ENCODE measurements at places on chromosomes 7 and 10. TPM values are rescaled to one million over a fixed set of nuclear protein-coding genes. Genes with fewer than 3 reads are reported as not detected.

- DNase-seq = no peak
Observed at GRCh38 chr7:33958104-33958503, 52.8 kb downstream of the BMPER start.

The GPR37 gene
- 6.2 TPM for total RNA-seq

DNA sequence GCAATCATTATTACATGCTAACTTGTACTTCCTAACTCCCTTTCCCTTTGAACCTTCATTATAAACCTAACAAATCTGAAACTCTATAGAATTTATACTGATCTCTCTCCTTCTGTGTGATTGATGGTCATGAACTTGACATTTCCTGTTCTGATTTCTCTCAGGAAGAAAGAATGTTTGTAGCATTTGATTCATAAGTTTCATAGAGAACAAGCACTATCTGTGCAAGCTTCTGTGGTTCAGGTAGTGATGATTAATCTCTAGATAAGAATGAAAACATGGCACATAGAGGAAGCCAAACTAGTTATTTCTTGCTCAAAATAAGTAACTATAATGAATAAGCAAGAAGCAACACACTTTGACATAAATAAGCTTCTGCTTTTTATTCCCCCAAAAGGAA lies 34.2 kb downstream of the TFPI2 start:
- DNase-seq = peak; percentile 36

The WEE2 gene
- total RNA-seq = not detected

- DNase-seq = peak; percentile 46
Observed at GRCh38 chr7:129612112-129613015, 844 bp downstream of the NRF1 start.

The INTS1 gene
- 55.0 TPM for total RNA-seq

The FEZF1 gene
- not detected for total RNA-seq

DNA sequence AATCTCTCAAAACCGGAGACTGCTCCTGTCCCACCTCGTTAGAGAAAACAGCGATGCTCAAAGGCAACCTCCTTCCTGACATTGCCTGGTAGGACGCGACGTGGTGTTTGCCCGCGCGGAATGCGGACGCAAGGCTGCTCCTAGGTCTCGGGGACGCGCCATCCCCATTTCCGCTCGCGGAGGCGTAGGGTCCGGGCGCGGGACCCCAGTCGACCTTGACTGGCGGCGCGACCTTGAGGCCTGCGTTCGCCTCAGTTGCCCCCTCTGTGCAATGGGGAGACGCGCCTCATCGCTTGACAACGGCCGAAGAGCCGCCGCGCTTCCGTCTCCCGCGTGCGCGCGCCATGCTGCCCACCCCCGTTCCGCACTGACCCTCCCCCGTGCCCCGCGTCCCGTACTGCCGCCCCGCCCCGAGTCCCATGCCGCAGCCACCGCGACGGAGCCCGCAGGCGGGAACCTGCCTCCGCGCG lies 412 bp upstream of the PPIA start:
- peak; percentile 74 for DNase-seq

The TLX1 gene
- total RNA-seq = not detected

DNA sequence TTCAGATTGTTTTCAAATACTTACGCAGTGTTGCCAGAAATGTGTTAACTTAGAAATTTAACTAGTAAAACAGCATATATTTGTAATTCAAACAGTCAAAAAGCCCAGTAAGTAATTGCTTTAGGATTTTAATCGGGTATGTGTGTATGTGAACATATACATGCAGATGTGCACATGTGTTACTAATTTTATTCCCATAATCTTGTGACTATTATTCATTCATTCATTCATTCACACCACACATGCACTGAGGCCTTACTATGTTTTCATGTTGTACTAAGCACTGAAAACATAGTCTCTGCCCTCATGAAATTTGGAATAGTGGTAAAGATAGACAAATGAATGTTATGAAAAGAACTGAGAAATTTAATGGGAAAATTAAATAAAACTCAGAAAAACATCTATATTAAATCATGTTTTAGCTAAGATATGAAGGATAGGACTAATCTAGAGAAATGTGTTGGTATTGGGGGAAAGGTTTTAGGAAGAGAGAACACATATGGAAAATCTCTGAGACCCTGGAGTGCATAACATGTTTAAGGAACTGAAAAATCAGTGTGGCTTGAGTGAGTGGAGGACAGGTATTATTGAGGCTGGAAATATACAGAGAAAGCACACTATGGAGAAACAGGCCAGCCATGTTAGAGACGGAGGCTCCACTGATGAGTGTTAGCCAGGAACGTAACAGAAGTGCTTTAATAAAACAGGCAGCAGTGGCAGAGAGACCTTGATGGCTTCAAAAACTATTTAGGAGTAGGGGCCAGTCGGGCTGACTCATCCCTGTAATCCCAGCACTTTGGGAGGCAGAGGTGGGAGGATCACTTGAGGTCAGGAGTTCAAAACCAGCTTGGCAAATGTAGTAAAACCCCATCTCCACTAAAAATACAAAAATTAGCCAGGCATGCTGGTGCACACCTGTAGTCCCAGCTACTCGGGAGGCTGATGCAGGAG lies 80.3 kb downstream of the HDAC9 start:
- DNase-seq = peak; percentile 39

- DNase-seq = peak; percentile 59
Observed at GRCh38 chr10:91974960-91975359, 51.4 kb downstream of the BTAF1 start.

The HSPA12A gene
- total RNA-seq = 4.7 TPM

GRCh38 chr7:93293229-93293628 lies 61.1 kb downstream of the VPS50 start:
- no peak for DNase-seq

DNA sequence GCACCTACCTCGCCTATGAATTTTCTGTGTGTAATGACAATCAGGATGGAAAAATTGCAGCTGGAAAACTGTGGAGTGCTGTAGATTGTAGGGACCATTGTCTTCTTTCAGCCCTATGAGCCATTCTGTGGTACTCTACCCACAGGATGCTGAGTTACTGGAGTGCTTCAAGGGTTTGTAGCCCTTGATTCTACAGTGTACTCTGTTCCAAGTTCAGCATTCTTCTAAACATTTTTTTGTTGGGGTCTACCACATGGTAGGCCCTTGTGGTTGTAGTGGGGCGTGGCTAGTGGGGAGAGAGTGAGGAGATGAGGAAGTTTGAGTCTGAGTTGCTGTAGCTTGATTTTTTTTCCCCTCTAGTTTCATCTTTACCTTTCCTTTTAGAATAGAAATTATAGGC lies 33.5 kb downstream of the REEP3 start:
- peak; percentile 97 for DNase-seq

The FAM25C gene
- total RNA-seq = not detected

DNA sequence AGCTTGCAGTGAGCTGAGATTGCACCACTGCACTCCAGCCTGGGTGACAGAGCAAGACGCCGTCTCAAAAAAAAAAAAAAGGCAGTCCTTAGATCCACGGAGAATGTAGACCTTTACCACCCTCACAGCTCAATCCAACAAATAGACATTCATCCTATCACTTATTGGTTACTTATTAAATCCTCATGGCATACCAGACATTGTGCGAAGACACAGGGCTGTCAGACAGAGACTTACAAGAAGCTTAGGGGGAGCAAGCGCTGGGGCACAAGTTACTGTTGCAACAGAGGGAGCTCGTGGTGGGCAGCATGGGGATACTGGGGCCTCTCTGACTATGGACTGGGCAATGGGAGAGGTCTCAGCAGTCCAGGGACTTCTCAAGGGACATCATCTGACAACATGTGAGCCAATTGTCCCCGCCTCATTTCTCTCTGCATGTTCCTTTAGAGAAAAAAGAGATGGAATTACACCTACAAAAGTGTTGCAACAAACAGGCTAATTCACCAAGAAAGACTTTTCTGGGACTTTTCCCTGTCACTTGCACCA lies 82.8 kb upstream of the TNS3 start:
- no peak for DNase-seq

The LDB3 gene
- total RNA-seq = 0.05 TPM

GRCh38 chr10:48800007-48800675 lies 115.5 kb downstream of the WDFY4 start:
- DNase-seq = peak; percentile 30

- peak; percentile 50 for DNase-seq
Observed at GRCh38 chr7:132666774-132667172, 90.5 kb upstream of the PLXNA4 start.

GRCh38 chr7:30188811-30189210 lies 54.0 kb downstream of the MTURN start:
- no peak for DNase-seq

DNA sequence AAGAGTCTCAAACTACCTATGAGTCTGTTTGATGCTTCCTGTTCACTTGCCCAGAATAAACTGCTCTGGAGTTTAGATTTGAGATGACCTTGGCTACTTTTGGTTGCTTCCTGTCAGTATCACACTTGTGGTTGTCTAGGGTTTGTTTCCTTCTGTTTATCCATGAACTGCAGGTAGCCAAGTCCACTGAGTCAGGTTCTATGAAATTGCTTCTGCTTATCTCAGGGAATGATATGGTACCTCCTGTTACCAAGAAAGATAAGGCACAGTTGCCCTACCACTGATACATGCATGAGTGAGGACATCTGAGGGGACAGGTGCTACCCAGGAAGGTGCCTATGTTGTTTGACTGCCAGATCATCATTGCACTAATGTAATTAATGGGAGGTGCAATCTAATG lies 15.8 kb upstream of the EEPD1 start:
- no peak for DNase-seq

DNA sequence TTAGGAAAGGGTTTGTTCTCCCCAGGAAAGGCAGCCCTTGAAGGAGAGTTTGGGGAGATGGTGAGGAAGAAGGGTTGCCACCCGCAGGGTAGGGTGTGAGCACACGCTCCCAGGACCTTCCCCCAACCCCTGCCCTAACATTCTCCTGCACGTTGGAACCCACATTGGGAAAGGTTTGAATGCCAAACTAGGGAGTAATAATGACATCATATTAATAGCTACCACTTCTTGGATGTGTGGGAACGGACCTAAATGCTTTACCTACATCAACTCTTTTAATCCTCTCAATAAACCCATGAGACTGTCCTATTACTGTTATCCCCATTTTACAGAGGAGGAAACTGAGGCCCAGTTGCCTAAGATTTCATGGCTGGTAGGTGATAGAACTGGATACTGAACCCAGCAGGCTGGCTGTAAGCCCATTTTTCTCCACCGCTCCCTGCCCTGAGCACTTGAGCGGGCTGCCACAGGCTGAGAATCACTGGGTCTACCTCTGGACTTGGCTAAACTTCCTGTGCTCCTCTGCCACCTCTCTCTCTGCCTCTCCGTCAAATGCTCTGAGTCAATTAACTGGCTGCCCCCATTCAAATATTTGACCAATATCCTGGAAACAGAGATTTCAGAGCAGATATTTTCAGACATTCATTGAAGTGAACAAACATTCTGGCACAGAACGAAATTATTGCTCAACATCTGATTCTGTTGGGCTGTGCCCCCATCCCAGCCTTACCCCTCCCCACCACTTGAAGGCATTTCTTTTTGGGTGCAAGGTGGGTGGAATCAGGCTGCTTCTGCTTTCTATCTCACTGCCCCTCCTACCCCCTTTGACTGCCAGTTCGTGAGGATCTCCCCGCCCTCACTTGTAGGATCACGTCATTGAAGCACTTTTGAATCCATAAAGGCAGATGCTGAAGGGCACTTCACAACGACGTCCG lies 129.7 kb downstream of the C10orf105 start:
- DNase-seq = no peak

- DNase-seq = peak; percentile 63
Observed at GRCh38 chr10:88946200-88946599, 6.4 kb downstream of the ACTA2 start.

The PAXIP1 gene
- 16.6 TPM for total RNA-seq

GRCh38 chr10:72649291-72649690 lies 23.4 kb upstream of the MICU1 start:
- no peak for DNase-seq

DNA sequence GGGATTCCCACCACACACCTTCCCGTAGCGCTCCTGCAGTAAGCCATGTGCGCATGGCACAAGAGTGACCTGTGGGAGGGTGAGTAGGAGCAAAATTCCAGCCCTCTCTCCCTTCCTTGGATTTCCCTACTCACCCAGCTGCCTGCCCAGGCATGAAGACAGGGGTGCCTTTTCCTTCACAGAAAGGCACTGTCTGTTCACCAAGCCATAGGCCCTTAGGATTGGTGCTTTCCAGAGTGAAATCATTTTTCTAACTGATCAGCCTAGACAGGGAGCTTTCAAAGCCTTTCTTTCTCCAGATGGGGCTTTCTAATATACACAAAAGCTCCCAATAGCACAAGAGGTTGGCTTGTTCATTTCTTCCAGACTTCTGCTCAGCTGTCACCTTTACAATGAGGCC lies 79.7 kb downstream of the CTTNBP2 start:
- no peak for DNase-seq

The PYROXD2 gene
- 0.54 TPM for total RNA-seq

The TRIM50 gene
- not detected for total RNA-seq

The SLC18A3 gene
- not detected for total RNA-seq

The DBNL gene
- total RNA-seq = 110 TPM

DNA sequence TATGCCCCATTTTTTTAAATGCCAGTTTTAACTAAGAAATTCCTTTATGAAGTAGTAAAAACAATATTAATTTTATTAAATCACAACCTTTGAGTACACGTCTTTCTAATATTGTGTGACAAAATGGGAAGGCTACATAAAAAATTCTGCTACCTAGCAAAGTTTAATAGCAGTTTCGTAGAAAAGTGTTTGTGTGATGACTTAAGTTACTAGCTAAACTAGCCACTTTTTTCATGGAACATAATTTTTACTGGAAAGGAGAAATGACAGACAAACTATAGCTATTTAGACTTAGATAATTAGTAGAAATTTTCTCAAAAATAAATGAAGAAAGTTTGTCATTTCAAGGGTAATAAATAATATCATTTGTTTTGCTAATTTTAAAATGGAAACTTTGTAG lies 153.1 kb downstream of the GPAM start:
- no peak for DNase-seq

- no peak for DNase-seq
Observed at GRCh38 chr10:34748767-34749166, 66.3 kb downstream of the PARD3 start.

DNA sequence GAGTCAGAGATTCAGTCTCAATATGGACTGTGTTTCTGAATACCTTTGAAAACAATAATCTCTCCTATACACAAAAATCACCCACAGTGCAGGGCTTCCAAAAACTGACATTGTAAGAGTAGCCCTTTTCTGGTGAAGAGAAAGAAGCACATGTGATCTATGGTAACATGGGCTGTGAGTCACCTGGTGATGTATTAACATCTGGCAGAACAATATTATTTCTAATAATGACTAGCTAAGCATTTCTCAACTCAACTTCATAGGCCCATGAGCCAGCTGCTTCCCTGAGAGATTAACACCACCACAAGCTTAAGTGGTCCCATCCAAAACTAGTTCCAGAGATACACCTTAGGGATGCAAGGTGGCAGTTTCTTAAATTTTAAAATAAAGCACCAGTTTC lies 331.0 kb upstream of the NRP1 start:
- no peak for DNase-seq

DNA sequence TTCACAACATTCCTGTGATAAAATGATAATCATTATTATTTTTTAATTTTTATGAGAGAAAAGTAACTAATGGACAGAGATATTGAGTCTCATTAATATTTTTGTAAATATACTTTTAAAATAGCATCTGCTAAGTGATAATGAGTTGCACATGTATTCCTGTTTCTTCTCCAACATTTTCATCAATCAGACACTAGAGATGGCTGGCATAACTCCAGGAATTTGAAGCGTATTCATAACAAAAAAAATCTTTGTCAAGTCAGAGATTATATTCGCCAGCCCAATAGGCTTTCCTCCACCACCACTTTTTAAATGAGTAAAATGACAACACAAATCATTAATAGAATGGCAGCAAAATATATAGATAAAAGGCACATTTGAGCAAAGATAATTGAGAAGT lies 524.0 kb upstream of the KCND2 start:
- DNase-seq = no peak

GRCh38 chr10:93435621-93436397 lies 46.3 kb downstream of the MYOF start:
- DNase-seq = peak; percentile 92

The RBP4 gene
- total RNA-seq = 0.37 TPM
